ENCODE measurements at places on chromosomes 6 and 20.

- DNase-seq, result no peak
Measured at GRCh38 chr6:11890849-11891248, 112.2 kb upstream of the ADTRP start.

GRCh38 chr20:62104791-62105345, 17.4 kb upstream of the LSM14B start:
- peak; percentile 30 for DNase-seq

DNA sequence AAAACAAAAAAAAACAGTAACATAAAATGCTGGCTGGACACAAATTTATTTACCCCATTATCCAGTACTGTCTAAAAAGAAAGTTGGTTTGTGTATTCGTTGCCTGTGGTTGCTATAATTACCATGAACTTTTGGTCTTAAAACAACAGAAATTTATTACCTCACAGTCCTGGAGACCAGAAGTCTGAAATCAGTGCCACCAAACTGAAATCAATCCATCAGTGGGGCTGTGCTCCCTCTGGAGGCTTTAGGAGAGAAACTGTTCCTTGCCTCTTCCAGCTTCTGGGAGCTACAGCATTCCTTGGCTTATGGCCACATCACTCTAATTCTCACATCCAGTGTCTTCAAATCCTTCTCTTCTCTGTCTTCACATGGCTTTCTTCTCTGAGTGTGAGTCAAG, 79.4 kb downstream of the SNX5 start:
- DNase-seq, result no peak

- no peak for DNase-seq
Measured at GRCh38 chr6:54719633-54720032, 126.9 kb upstream of the FAM83B start.

- DNase-seq, result no peak
Measured at GRCh38 chr6:111740506-111740905, 132.7 kb downstream of the FYN start.

DNA sequence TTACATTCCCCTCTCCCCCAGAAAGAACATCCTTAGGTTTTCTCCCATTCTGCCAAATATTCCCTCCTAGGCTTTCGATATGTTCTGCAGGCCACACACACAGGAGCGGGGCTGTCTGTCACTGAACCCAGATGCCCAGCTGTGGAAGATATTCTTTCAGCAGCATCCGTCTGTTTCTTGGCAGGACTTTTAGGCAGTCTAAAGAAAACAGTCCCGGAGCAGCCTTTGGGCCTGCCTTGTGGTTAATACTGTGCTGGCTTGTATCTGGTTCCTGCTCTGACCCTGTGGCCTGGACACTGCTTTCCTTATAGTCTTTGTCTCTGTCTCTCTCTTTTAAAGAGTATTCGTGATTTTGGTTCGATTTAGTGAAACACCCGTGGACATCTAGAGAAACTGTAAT, 94.6 kb upstream of the SUPT3H start:
- DNase-seq, result no peak

DNA sequence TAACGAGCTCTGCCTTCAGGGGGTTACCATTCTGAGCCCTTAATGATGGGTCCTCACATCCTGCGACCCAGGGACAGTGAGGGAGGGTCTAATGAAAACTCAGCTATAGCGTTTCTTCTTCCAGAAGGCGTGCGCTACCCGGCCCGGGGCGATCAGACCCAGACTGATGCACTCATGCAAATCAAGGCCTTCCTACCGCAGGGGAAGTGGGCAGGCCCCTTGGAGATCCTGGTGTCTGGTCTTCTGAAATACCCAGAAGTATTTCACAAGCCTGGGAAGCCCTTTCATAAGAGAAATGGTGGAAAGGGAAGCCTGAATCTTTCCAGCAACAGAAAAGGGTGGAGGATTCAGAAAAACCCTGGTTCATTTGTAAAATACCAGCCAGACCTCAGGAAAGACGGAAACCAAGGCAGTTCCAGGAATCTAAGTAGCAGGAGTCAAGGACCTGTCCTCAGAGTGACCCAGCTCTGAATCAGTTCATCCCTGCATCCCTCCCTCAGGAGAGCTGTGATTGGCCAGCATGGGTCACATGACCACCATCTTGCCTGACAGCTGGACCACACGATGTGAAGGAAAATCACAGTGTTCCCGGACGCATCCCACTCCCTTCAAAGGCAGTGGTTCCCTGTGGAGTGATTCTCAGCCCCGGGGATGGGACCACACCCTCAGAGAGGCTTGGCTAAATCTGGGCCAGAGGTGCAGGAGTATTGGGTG, 12.7 kb downstream of the BFSP1 start:
- DNase-seq, result no peak

DNA sequence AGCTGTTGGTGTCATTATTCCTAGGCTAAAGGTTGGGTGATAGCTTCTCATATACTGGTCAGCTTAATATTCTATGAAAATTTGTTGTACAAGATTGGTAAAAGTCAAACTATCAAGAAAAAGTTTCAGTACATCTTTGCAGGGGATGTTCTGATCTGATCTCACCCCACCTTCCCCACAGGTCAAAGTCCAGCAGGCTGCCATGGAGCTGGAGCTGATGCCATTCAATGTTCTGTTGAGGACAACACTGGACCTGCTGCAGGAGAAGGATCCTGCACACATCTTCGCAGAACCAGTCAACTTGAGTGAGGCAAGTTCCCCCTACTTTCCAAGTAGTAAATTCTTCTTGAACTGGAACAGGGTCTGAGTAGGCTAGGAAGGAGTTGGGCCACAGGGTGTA, 13.1 kb downstream of the BRPF3 start:
- DNase-seq, result no peak

DNA sequence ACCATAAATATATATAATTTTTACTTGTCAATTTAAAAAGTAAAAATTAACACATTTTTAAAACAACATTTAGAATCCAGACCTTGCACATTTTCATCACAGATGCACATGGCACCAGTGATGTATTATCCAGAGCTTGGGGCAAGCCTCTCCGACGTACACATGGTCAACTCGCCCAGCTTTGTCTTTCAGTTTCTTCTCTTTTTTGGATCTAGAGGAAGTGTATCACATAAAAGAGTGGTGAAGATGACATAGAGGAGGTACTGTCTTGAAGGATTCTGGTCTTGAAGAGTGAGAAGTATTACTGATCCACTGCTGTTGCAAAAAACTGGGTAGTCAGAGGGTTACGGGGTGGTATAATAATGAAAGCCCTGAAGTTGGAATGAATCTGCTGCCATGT, 46.9 kb upstream of the TAB2 start:
- DNase-seq, result no peak
